T-helper 1 cell treated with Interleukin-12 subunit alpha and Interleukin-12 subunit beta and Interleukin-4 antibody, amounts not matched to agents 30 ng/mL and 1 ng/mL, for 36 hours (primary cell): ENCODE measurements at places on chromosomes 2 and 18. TPM values are rescaled to one million over a fixed set of nuclear protein-coding genes. Genes with fewer than 3 reads are reported as not detected.

Gene HNMT
- not detected in 2 replicates for total RNA-seq

Gene RAPGEF4
- 0.83 and 1.0 TPM in 2 replicates for total RNA-seq

Gene SCN3A
- total RNA-seq: 0.02 TPM in 1 of 2 replicates, not detected in the other

Gene VWC2L
- not detected in 2 replicates for total RNA-seq

Gene ANKRD30B
- not detected in 2 replicates for total RNA-seq

Gene PROM2
- 0.78 and 1.4 TPM in 2 replicates for total RNA-seq

Gene DNAJC5G
- total RNA-seq: not detected in 2 replicates

Gene SRD5A2
- total RNA-seq: not detected in 2 replicates

Gene DNAH6
- 0.39 and 0.81 TPM in 2 replicates for total RNA-seq

Gene WDPCP
- 5.9 and 7.3 TPM in 2 replicates for total RNA-seq

Gene IGFBP5
- not detected in 2 replicates for total RNA-seq

Gene CRYGC
- total RNA-seq: not detected in 2 replicates

Gene ADAM23
- total RNA-seq: 0.10 TPM in 1 of 2 replicates, not detected in the other

Gene AQP12A
- total RNA-seq: not detected in 2 replicates

Gene L3MBTL4
- 0.68 and 1.1 TPM in 2 replicates for total RNA-seq

Gene FAM168B
- total RNA-seq: 58.1 and 59.9 TPM in 2 replicates

Gene KCNF1
- total RNA-seq: not detected in 2 replicates

Gene NOL4
- total RNA-seq: not detected in 2 replicates

Gene LAMA1
- total RNA-seq: not detected in 2 replicates

Gene WDR12
- total RNA-seq: 69.0 and 77.5 TPM in 2 replicates

Gene PARD3B
- 0.83 and 0.96 TPM in 2 replicates for total RNA-seq

Gene SLC4A5
- total RNA-seq: 2.6 and 3.7 TPM in 2 replicates

Gene KIF1A
- 0.17 and 0.42 TPM in 2 replicates for total RNA-seq

Gene ZNF892
- 3.2 and 3.9 TPM in 2 replicates for total RNA-seq

Gene ASXL3
- not detected in 2 replicates for total RNA-seq

Gene CAPN14
- 0.44 and 0.68 TPM in 2 replicates for total RNA-seq

Gene HMSD
- 10.0 and 14.6 TPM in 2 replicates for total RNA-seq

Gene TMEM198
- 1.0 and 1.3 TPM in 2 replicates for total RNA-seq

Gene LOXHD1
- total RNA-seq: 0.05 TPM in 1 of 2 replicates, not detected in the other

Gene MBD2
- 140 and 164 TPM in 2 replicates for total RNA-seq

Gene LAMA3
- 0.05 TPM in 1 of 2 replicates, not detected in the other for total RNA-seq

Gene SPP2
- total RNA-seq: not detected in 2 replicates

Gene GPR45
- total RNA-seq: not detected in 2 replicates

Gene SERPINB11
- not detected in 2 replicates for total RNA-seq

Gene TEX44
- not detected in 2 replicates for total RNA-seq

Gene KLHL14
- total RNA-seq: not detected in 2 replicates

Gene GATA6
- total RNA-seq: not detected in 2 replicates

Gene SLC38A11
- not detected in 2 replicates for total RNA-seq

Gene ARHGAP25
- 153 and 156 TPM in 2 replicates for total RNA-seq

Gene ST6GAL2
- not detected in 2 replicates for total RNA-seq

Gene CD8B2
- 0.15 and 0.46 TPM in 2 replicates for total RNA-seq

Gene DPP4
- 272 and 273 TPM in 2 replicates for total RNA-seq

Gene TGFA
- total RNA-seq: 0.05 TPM in 1 of 2 replicates, not detected in the other

Gene MOGAT1
- not detected in 2 replicates for total RNA-seq

Gene DLX2
- total RNA-seq: not detected in 2 replicates

Gene SERPINB12
- total RNA-seq: not detected in 2 replicates

Gene LYPD6B
- not detected in 2 replicates for total RNA-seq

Gene GTF3C2
- 70.0 and 77.4 TPM in 2 replicates for total RNA-seq

Gene REG1B
- total RNA-seq: not detected in 2 replicates

Gene BABAM2
- total RNA-seq: 40.8 and 42.6 TPM in 2 replicates

Gene SF3B6
- total RNA-seq: 90.9 and 94.3 TPM in 2 replicates

Gene UGT1A5
- total RNA-seq: not detected in 2 replicates

Gene TRIM43
- not detected in 2 replicates for total RNA-seq

Gene UGT1A4
- total RNA-seq: not detected in 2 replicates

Gene CYP20A1
- total RNA-seq: 25.0 and 26.5 TPM in 2 replicates

Gene KCNG2
- not detected in 2 replicates for total RNA-seq

Gene LIMS4
- 0.42 and 0.59 TPM in 2 replicates for total RNA-seq
